ENCODE measurements at places on chromosomes 6 and 20.

GRCh38 chr6:25684565-25684964 lies 32.5 kb downstream of the SCGN start:
- no peak for DNase-seq

GRCh38 chr6:136015531-136015930 lies 164.0 kb downstream of the PDE7B start:
- peak; percentile 81 for DNase-seq

DNA sequence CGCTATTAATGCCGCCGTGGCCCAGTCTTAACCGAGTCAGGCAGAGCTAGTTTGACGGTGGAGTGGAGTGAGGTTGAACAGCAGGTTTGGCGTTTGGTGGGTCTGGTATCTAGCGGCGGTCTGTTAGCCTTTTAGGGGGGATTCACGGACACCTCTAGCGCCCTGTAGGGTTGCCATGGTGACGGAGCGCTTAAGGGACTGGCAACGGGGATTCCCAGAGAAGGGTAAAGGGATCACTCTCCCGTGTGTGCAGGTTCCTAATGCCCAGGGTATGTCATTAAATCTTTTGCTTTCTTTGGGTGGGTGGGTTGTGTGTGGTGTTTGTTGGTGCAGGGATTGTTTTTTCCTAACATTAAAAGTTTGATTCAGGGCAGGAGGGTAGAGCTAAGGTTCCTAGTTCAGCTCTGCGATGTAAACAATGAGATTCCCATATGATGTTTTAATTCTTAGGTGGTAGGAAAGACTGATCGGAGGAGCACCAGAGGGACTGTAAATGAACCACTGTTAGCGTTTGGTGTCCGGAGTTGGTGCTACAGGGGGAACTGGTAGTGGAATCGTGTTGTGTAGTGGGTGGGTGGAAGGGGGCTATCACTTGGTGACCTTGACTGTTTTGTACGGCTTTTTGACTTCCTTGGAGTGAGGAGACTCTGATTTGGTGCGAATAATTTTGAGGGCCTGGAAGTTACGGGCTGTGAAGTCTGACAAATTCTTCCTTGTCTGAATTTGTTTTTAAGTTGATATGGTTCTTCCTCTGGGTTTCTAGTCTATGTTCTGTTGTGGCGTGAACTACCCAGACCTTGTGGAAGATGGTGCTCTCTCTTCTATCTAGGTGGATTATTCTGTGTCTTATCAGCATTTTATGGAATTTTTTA lies 5.0 kb downstream of the BRD2 start:
- peak; percentile 46 for DNase-seq

GRCh38 chr6:133806382-133807140 lies 82.4 kb upstream of the TCF21 start:
- peak; percentile 24 for DNase-seq

DNA sequence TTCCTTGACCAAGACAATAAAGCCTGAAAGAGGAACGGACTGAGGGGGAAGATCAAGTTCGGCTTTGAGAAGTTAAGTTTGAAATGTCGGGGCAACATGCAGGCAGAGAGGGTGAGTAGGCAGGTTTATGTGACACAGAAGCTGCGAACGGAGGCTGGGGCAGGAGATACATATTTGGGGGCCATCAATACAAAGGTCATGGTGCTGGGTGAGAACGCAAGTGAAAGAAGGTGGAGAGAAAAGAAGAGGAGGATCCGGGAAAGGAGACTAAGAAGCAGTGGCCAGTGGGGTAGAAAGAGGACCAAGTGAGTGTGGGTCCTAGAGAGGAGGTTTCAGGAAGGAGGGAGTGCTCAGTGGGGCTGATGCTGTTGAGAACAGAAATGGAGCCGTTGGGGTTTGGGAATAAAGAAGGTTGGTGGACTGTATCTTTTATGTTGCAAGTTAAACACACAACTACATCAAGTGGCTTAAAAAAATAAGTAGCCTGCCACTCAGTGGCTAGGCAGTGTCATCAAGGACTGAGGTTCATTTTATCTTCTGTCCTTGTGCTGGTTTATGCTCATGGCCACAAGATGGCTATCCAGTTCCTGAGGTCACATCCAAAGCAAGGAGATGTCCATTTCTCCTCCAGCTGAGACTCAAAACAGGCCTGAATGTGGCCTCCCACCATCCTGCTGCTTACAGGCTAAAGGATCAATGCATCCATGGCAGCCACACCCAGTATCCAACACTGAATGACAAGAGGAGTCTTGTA lies 1.7 kb upstream of the BLCAP start:
- DNase-seq, result no peak

DNA sequence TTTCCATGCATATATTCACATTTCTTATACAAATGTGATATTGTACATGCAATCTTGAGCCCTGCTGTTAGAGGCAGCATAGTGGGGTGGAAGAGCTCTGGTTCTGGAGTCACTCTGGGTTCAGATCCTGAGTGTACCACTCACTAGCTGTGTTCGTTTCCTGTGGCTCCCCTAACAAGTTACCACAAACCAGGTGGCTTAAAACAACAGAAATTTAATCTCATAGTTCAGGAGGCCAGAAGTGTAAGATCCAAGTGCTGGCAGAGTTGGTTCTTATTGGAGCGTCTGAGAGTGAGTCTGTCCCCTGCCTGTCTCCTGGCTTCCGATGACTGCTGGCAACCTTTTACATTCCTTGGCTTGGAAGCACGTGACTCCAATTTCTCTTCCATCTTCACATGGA lies 115.6 kb downstream of the MAP3K7 start:
- no peak for DNase-seq

DNA sequence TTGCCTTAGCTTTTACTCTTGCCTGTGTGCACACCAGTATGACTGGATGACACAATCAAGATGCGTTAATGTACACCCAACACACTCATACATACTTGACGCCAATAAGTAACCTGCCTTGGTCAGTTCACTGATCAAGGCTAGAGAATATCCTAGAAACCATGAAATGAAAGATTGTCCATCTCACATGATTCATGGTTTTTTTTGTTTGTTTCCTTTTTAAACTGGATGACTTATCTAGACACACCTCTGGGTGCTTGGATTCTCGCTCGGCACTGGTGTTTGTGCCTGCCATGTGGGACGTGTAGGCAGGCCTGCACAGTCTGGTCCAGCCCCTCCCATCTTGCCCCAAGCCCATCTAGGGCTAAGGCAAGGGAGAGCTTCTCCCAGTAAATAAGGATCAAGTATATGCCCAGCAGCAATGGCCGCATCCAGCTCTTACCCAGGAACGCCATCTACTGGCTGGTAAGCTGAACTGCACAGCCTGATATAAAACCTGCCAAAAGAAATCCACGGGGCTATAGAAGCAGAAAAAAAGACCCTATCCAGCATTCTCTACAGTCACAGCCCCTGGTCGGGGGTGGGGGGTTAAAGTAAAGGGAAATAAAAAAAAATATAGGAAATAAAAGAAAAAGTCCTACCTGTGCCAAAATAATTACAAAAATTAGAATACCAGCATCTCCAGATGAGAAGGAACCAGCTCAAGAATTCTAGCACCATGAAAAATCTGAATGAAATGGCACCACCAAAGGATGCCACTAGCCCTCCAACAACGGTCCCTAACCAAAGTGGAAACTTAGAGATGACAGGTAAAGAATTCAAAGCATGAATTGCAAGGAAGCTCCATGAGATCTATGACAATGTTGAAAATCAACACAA lies 73.3 kb downstream of the OTOR start:
- peak; percentile 47 for DNase-seq

- no peak for DNase-seq
Measured at GRCh38 chr6:166673309-166673708, 46.3 kb upstream of the RPS6KA2 start.

DNA sequence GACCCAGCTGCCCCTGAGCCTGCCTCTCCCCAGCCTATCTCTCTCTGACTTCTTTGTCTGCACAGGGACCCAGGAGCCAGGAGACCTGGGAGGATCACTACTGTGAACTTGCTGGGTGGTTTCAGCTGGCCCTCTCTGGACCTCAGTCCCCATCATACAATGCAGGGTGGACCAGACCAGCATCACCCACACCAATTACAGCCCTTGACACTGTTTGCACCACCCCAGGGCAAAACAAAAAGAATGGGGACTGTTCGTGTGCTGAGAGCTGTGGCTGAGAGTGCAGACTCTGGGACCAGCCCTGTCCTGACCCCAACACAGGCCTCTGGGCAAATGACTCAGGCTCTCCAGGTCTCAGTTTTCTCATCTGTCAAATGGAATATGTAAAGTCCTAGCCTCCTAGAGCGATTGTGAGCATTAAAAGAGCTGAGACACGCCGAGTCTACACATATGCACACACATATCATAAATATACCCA lies 25.4 kb downstream of the PTGIS start:
- DNase-seq, result no peak

GRCh38 chr20:59752704-59753460 lies 148.5 kb downstream of the PHACTR3 start:
- DNase-seq, result peak; percentile 14

DNA sequence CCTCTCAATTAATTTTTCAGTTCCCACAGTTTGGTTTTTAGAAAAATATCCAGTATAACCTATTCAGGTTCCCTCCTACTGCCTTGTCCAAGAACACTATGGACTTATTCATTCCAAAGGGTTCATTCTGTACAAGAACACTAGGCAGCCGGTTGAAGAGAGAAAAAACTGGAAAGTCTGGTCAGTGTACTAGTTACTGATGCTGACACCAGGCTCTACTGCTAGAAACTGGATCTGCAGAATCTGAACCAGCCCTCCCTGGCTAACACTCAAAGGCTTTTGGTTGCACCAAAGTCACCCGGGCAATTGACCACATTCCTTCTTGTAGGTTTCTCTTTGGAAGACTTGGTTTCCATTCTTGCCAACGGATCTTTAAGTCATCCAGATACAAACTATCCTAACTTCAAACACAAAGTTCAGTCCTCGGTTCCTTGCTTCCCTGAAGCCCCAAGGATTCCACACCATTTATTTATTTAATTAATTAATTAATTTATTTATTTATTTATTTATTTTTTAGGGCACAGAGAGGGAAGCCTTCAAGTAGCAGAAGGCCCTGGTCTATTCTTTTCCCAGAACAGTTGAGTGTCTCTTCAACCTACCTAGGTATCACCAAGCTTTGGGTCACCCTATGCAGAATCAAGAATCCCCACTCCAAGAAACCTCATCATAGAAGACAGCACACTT lies 268.1 kb downstream of the ADGB start:
- no peak for DNase-seq

- DNase-seq, result no peak
Measured at GRCh38 chr6:44471271-44471981, 83.9 kb downstream of the CDC5L start.

DNA sequence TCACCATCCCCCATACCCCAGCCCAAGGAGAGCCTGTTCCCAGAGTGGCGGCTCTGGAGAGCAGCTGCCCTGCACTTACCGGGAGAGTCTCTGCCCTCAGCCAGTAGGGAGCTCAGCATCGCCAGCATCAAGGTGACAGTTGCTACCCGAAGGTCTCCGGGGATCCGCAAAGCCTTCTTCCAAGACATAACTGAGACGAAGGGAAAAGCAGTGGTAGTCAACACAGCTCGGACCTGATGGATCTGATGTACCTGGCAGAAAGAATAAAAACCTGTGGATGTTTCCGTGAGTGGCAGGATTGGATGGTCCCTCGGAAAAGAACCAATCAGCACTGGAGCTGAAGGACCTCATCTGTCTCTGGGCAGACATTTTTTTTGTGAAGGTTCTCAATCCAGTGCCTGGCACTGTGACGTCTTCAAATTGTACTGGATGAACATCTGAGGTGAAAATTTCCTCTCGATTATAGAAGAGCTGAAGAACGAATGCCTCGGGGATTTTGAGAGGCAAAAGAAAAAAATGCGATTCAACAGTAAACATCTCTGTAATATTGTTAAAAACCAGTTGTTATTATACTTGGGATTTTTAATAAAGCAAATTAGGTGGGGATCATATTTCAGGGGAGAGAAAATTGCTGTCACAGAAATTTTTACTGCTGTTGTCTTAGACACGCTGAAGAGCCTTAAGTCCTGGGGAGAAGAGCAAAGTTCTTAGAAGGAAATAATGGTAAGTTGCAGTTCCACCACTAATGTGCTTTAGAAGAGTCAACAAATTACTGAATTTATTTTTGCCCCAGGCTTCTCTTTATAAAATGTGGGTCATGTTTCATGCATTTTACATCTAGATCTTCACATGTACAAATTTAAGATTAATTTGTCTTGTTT lies at the start of gene HLA-DQB1:
TSS of gene HLA-DQB1 (minus strand) at position 238 of the 881 bp plus-strand sequence. CDS start at position 188, 50 bp downstream.
- peak; percentile 9 for DNase-seq

- DNase-seq, result no peak
Measured at GRCh38 chr6:134967711-134968110, 17.8 kb upstream of the ALDH8A1 start.
